ENCODE measurements at places on chromosomes 11 and 22.

DNA sequence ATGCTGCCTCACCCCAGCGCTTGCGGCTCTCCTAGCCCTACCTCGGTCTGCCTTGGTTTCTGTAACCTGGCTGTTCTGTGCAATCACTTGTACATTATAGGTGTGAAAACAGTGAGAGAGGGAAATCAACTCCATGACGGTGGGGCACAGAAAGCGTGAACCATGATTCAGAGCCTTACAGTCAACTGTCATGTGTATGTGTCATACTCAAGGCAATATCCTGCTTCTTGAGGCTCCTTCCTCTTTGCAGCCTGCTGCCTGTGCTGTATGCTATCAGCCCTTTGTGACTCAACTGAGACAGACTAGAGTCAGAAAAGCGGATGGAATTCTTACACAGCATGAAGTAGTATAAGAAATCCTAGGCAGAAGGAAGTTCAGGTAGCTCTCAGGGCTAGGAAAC is 2.1 kb downstream of the NRIP3 start:
- DNase-seq: peak; percentile 15

DNA sequence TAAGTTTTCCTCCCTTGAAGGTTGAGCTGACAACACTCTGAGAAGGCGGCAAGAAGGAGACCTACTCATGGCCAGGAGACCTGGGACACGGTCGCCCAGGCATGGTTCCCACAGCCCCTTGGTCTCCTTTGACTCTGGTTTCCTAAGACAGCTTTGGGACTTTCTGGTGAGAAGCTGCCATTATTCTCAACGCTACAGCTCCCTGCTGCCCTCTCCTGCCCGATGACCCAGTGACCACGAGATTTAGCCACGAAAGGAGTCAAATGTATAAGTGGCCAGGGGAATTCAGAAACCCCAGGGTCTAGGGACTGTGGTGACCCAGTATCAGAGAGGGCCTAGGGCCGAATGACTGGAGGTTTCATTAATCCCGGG is 699 bp upstream of the SDF2L1 start:
- no peak for DNase-seq

- no peak for DNase-seq
These were observed 21.3 kb upstream of the MTNR1B start for GRCh38 chr11:92948116-92948515.

GRCh38 chr22:49080631-49081030 is 747.0 kb downstream of the BRD1 start:
- no peak for DNase-seq

DNA sequence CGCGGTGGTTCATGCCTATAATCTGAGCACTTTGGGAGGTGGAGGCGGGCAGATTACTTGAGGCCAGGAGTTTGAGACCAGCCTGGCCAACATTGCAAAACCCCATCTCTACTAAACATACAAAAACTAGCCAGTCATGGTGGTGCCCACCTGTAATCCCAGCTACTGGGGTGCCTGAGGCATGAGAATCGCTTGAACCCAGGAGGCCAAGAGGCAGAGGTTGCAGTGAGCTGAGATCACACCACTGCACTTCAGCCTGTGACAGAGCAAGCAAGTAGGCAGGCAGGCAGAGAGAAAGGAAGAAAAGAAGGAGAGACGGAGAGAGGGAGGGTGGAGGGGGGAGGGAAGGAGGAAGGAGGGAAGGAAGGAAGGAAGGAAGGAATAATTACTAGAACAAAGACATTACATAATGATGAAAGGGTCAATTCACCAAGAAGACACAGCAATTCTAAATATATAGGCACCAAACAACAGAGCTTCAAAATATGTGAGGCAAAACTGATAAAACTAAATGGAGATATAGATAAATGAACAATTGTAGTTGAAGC is 13.8 kb upstream of the CLDN5 start:
- DNase-seq: no peak

GRCh38 chr11:9396752-9397151 is 12.3 kb downstream of the IPO7 start:
- DNase-seq: no peak

- no peak for DNase-seq
These were observed 2.8 kb upstream of the USP2 start for GRCh38 chr11:119384332-119384731.

GRCh38 chr22:37229805-37230672 is 14.0 kb downstream of the RAC2 start:
- DNase-seq: peak; percentile 90

DNA sequence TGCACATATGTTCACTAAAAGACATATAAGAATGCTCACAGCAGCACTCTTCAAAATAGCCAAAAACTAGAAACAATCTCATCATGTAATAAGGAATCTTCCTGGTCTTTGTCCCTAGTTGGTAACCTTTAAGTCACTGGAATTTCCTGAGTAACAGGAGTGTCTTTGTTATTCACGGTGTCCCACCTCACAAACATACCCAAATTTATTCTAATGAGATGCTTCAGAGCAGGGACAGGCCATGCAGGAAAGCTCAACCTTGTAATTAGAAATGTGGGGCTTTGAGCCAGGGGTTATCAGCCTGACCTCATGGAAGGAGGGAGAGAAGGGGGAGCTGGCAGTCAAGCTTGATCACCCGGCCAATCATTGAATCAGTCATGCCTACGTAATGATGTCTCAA is 40.3 kb upstream of the NFRKB start:
- no peak for DNase-seq

Data from activated CD4-positive, alpha-beta T cell treated with anti-CD3 and anti-CD28 coated beads, Interleukin-2, amount 50 U/mL, for 4 hours (primary cell).